ENCODE measurements at places on chromosomes 4 and X.

DNA sequence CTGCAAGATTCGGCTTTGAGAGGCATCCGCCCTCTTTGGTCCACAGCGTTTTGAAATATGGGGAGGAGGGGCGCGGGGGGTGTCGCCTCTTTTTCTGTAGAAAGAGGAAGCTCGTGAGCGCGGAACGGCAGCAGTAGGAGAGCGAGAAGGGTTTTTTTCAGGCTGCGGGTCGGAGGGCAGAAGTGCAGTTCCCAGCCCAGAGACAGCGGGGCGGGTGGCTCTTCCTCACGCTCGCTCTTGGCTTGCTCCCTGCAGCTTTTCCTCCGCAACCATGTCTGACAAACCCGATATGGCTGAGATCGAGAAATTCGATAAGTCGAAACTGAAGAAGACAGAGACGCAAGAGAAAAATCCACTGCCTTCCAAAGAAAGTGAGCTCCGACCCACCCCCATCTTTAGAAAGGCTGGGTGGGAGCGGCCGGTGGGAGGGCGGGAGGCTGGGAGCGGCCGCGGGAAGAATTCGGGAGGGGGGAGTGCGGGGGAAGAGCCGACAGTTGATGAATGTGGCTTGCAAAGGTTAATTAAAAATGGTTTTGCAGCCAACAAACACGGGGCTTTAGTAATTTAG is 1.2 kb downstream of the TMSB4X start:
- peak; percentile 38 for DNase-seq

GRCh38 chrX:3576886-3577501 is 136.5 kb downstream of the PRKX start:
- DNase-seq = no peak

DNA sequence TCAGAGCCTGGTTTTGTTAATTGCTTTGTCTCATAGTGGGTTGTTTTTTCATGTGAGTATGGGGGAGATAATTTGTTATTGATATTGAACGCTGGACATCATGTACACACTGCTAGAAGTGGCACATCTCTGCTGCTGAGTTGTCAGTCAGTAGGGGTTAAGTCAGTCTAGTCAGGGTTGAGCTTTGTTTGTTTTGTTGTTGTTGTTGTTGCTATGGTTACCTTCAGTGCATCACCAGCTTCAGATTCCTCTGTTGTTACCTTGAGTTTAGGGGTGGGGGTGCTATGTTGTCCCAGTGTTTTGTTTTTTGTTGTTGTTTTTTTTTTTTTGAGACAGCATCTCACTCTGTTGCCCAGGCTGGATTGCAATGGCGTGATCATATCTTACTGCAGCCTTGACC is 9.9 kb downstream of the YIPF6 start:
- no peak for DNase-seq

DNA sequence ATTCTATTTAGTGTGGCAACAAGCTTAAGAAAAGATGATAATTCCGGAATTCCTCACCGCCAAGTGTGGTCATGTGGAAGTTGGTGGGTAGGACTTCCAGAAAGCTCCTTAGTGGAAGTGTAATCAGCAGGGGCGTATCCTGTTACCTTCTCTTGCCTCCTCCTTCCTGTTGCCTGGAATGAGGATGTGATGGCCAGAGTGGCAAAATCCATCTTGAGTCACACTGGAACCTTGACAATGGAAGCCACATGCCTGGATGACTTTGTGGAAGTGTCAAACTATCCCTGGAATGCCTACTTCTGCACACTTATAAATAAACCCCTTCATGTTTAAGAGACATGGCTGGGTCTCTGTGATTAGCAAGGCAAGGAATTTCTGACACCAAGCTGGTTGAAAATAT is 191.0 kb downstream of the PRDM5 start:
- DNase-seq = no peak

- no peak for DNase-seq
Measured at GRCh38 chr4:138045036-138045435, 197.1 kb downstream of the SLC7A11 start.

DNA sequence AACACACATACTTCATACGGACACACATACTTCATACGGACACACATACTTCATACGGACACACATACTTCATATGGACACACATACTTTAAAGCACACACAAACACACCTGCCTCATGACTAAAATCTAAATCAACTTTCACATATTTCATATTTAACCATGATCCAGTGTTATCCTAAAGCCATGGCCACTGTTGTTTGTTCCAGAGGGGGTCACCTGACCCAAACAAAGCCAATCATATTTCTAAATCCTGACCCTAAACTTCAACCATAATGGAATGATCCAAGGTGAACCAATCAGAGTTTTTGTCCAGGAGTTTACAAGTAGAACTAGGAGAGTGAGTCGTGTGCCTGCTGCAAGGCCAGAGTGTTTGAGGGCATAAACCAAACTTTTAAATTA is 97.2 kb upstream of the KIT start:
- no peak for DNase-seq

- DNase-seq = no peak
Measured at GRCh38 chr4:145956288-145956890, 17.8 kb upstream of the ZNF827 start.

GRCh38 chr4:16794816-16795445 is 103.5 kb downstream of the LDB2 start:
- peak; percentile 65 for DNase-seq

DNA sequence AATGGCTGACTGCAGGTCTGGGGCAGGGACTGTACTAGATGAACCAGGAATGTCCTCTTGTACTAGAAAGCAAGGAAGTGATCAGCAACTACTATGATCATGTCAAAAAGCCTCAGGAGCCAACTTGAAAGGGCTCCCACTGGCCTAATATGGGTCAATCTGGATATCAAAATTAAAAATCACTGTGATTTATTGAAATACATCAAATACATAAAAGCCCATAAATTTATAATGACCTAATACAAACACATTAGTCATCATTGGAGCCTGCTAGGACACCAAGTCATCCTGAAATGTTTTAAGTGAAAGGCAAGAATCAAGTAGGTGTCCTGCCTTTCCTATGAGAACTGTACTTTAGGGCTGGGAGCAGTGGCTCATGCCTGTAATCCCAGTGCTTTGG is 70.5 kb upstream of the KLHL13 start:
- no peak for DNase-seq

DNA sequence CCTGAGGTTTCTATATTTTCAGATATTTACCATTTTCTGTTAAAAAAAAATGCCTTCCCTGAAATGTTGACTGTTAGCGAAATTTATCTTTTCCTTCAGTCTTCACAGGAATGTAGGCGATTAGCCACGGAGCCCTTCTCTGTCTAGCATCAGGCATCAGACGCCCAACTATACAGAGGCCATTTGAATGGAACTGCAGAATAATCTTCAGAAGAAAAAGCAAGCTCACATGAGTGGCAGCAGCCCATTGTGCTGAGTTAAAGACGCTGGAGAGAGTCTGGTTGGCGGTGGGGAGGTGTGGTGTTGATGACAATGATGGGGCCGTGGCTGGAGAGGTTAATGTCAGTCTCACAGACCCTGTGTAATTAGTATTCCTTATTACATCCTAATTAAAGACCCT is 196.8 kb upstream of the LEF1 start:
- DNase-seq = no peak

DNA sequence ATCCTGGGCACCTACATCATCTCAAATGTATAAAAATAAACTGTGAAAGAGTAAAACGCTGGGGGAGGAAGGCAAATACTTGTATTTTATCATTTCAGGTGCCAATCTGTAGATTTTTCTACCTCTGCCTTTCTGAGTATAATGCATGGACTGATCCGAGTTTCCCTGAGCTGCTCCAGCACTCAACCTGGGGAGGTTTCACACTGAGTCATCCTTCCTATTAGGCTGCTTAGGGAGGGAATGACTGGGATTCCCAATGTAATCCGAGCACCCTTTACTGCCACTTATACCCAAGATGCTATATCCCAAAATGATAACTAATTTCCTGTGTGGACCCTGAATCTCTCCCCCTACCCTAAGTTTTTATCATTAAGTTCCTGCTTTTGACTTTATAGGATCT is 126.6 kb downstream of the HNRNPD start:
- no peak for DNase-seq

GRCh38 chr4:288891-289290 is 16.4 kb downstream of the ZNF732 start:
- no peak for DNase-seq

- no peak for DNase-seq
Measured at GRCh38 chr4:182354867-182355266, 111.7 kb downstream of the TENM3 start.

GRCh38 chr4:107248571-107248970 is 212.5 kb upstream of the DKK2 start:
- DNase-seq = no peak

DNA sequence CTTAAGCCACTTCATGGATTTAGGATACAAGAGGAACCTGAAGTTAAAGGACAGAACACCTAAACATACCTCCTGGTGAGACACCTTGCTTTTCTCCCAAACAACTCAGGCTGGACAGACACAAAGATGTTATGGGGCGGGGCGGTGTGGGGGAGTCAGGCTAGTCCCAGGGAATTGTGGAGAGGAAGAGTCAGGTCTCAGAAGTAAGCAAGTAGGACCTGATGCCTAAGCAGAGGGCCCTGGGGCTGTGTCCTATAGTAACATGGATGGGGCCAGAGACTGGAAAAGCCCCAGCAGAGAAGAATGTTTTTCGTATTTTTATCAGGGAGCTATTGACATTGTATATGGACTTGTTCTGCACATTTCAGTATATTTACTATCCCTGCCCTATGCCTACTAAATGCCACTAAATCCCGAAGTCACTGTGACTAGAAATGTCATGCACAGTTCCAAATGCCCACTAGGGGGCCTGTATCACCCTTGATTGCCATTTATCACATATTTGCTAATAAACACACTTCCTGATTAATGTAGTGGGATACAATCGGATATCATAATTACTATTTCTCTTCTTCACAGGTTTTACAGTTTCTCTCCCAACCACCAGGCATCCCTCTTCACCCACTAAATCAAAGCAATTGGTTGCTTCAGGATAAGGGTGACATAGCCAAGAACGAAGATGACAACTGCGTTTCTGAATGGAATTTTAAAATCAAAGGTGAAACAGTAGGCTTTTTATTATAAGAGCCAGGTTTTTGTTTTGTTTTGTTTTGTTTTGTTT is 23.8 kb upstream of the ARHGAP10 start:
- peak; percentile 20 for DNase-seq

GRCh38 chrX:112120721-112121120 is 38.1 kb upstream of the TRPC5 start:
- no peak for DNase-seq

DNA sequence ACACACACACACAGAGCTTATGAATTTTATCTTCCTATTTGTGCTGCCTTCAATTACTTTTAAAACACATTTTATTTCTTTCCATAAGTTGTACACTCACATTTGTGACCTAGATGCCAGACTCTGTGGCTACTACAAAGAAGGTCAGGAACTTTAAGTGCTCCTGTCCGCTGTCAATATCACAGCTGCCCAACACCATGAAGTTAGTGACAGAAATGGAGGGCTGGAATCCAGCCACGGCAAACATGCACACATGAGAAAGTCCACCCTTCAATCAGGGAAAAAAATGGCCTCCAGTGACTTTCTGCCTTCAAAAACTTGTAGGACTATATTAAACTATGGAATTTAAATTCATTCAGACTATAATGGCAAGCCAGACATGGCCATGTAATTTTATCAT is 334.4 kb upstream of the FSTL5 start:
- DNase-seq = no peak

- no peak for DNase-seq
Measured at GRCh38 chrX:41875142-41875541, 48.2 kb downstream of the CASK start.

- no peak for DNase-seq
Measured at GRCh38 chr4:1405636-1406393, 427 bp downstream of the NKX1-1 start.

- DNase-seq = no peak
Measured at GRCh38 chrX:16465081-16465876, 184.7 kb upstream of the S100G start.
